Endodermal cell (in vitro differentiated cells): ENCODE measurements at places on chromosomes 3 and 15. TPM values are rescaled to one million over a fixed set of nuclear protein-coding genes. Genes with fewer than 3 reads are reported as not detected.

Gene TNNC1
- 44.8 and 50.9 TPM in 2 replicates for total RNA-seq

DNA sequence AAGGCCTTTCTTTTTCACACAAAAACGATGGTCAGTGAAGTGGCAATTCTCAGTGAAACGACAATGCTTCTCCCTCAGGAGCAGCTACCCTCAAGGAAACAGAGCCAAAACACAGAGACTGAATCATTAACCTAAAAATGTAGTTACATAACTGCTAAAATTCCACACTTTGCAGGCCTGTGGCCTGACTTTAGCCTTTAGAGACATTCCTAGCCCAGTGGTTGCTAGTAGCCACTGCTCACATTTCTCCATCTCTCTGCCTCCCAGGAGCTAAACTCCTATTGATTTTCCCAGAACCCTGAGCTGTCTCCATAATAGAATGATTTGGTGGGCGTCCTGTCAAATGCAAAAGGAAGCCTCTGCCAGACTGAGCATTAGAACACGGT lies 630.1 kb upstream of the KCNMB2 start:
- DNase-seq: peak; percentile 54
- no peak overlapping the region for H3K4me3 ChIP-seq
- no peaks in the 10 kb centered on the region for H3K4me1 ChIP-seq
- peak overlapping the region; percentile 66 for H3K27ac ChIP-seq
- no peaks in the 10 kb centered on the region for H3K27me3 ChIP-seq

GRCh38 chr15:100968050-100968966 lies 49.2 kb downstream of the LRRK1 start:
- H3K4me1 ChIP-seq: no peaks in the 10 kb centered on the region
- H3K4me3 ChIP-seq: no peak overlapping the region
- peaks cover 23% of the 10 kb centered on the region for H3K27me3 ChIP-seq
- no peak overlapping the region for H3K27ac ChIP-seq
- H3K36me3 ChIP-seq: no peaks in the 10 kb centered on the region
- DNase-seq: no peak

GRCh38 chr3:32419742-32420125 lies 28.1 kb downstream of the CMTM7 start:
- H3K4me1 ChIP-seq: peaks cover 3% of the 10 kb centered on the region
- no peaks in the 10 kb centered on the region for H3K27me3 ChIP-seq
- no peak overlapping the region for H3K4me3 ChIP-seq
- no peak for DNase-seq
- no peaks in the 10 kb centered on the region for H3K36me3 ChIP-seq

- DNase-seq: no peak
- H3K36me3 ChIP-seq: no peaks in the 10 kb centered on the region
- H3K27ac ChIP-seq: no peak overlapping the region
- H3K4me1 ChIP-seq: no peaks in the 10 kb centered on the region
Observed at GRCh38 chr3:79661896-79662295, 105.9 kb downstream of the ROBO1 start.
